ENCODE measurements at places on chromosomes 7 and 10.

DNA sequence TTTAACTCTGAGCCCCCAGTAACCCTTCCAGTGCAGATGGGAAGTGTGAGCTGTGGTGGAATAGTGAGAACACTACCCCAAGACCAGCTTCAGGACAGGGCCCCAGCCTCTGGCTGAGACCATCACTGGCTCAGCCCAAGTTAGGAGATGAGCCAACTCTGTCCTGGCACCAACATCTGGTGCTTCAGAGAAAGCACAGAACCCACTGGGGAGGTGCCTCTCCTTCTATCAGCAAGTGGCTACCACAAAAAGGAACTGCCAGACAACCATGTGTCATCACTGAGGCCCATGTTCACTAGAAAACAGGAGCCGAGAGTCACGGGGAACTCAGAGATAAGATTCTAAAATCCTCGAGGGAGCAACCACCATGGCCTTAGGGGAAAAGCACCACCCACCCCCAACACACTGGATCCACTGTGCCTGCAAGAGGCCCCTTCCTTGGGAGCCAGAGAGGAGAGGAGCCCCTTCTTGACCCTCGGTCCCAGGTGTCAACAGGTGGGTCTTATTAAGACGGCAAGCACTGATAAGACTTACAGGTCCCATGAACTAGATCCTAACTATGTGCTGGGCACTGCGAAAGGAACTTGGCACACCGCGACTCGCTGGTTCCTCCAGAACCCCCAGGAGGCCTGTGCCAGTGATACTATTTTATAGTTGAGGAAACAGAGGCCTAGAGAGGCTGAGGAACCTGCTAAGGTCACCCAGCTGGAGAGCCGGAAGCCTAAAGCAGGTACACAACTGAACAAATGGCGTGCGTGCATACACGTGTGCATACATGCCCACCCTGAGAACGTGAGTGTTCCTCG, 102.7 kb downstream of the FAM53B start:
- no peak for DNase-seq

DNA sequence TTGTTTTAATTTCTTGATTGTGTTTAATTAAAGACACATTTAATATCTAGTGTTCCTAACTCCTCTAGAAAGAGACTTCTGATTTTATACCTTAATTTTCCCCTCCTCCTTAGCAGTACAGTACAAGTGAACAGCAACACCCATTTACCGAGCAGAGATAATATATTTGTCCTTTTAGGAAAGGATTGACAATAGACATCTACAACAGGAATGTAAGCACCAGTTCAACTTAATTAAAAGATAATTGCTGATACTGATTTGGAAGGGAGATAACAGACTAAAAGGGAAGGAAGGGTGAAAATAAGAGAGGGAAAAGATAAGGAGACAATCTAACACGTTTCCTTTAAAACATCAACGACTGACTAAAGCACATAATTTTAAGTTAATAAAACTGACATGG, 119.3 kb downstream of the SRPK2 start:
- DNase-seq: no peak

GRCh38 chr7:104241135-104241534, 33.3 kb upstream of the ORC5 start:
- no peak for DNase-seq

GRCh38 chr7:15475808-15476530, 85.8 kb downstream of the AGMO start:
- DNase-seq: no peak

DNA sequence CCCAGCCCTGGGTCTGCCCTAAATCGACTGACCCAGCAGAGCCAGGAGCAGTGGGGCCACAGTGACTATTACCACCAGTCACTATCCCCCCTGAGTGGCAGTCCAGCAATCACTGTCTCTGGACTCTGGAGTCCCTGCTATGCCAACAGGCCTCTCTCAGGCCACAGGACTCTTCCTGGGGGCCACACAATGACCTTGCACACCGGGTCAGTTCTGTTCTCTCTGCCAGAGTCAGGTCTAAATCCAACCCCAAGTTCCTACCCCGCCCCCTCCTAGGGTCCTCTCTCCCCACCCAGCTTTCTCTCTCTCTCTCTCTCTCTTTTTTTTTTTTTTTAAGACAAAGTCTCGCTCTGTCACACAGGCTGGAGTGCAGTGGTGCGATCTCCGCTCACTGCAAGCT, 21.6 kb downstream of the GRID2IP start:
- DNase-seq: no peak

- peak; percentile 62 for DNase-seq
Measured at GRCh38 chr7:131106681-131107336, 220.9 kb upstream of the MKLN1 start.

DNA sequence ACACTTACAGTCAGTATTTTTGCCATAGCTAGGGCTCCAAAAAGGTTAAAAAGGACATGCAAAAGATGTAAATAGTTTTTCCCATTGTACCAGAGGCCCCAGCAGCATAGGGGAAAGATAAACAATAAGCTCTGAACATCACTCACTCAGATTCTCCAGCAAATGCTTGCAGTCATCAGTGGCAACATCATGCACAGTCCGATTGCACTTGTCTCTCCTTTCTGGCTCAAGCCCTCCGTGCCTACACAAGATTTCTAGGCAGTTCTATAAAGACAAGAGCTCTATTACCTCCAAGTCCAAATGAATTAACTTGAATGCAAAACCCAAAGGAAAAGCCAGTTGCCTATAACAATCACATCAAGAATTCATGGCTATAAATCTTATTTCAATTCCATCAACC, 106.3 kb downstream of the CTTNBP2 start:
- DNase-seq: no peak

GRCh38 chr7:82152858-82153257, 290.7 kb downstream of the CACNA2D1 start:
- DNase-seq: no peak

DNA sequence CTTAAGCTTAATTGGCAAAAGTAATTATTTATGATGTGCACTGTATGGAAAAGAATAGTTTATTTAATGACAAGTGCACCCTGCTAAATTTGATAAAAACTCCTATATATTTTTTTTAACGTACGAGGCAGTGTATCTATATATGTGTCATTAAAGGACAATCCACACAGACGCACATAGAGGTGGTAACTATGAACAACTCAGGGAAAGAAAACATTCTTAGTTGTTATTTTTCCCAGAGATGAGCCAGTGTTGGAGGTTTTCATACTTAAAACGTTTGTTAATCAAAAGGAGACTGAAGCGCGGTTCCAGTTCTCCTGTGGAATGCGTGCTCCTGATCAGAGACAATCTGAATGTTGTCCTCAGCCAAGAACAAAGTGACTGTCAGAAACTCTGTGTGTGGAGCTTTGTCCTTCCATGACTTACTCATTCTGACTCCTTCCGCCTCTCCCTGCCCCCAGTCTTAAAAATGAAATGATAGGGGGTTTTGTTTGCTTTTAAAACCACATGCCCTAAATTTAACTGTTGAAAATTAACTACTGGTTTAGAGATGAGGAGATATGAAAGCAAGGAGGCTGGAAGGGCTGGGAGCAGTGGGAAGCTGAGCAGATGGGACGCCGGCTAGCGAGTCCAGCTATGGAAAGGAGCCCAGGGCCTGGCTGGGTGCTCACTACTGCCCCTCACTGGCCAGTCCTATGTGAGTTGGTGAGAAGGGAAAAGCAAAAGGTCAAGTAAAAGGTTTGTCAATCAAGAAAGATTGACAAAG, 99.6 kb downstream of the SVIL start:
- DNase-seq: no peak

- DNase-seq: peak; percentile 13
Measured at GRCh38 chr10:129514568-129515451, 47.8 kb downstream of the MGMT start.
